ENCODE measurements at places on chromosomes 2 and 18.

DNA sequence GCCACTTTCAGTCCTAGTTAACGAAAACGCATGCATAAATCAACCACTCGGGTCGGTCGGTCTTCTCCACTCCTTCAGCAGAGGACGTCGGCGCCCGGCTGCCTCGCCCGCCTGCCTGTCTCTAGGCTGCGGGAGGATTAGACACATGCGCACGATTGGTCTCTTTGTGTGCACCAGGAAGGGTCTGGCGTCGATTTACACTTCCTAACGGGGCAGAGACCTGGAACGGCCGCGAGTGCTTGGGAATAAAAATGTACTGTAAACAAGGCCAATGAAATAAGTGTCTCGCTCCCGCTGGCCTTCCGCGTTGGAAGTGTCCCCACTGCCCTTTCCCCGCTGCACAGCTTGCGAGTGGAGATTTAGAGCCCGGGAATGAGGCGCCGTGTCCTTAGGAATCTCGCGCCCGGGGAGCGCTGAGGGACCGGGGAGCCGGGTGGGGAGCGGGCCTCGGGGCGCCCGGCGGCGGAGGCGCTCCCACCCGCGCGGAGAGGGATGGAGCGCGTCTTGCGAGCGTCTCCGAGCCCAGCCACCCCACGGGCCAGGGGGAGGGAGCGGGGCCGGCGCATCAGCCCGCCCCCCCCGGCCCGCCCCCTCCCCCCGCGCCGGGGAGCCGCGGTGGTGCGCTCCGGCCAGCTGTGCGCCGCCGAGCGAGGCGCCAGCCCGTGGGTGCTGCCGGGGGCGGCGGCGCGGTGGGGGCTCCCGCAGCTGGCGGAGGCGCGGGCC, at the start of gene DOK6:
TSS of gene DOK6 (plus strand) at position 636 of the 723 bp plus-strand sequence.
- DNase-seq: no peak

GRCh38 chr2:10062931-10063365, 17.3 kb downstream of the CYS1 start:
- no peak for DNase-seq

DNA sequence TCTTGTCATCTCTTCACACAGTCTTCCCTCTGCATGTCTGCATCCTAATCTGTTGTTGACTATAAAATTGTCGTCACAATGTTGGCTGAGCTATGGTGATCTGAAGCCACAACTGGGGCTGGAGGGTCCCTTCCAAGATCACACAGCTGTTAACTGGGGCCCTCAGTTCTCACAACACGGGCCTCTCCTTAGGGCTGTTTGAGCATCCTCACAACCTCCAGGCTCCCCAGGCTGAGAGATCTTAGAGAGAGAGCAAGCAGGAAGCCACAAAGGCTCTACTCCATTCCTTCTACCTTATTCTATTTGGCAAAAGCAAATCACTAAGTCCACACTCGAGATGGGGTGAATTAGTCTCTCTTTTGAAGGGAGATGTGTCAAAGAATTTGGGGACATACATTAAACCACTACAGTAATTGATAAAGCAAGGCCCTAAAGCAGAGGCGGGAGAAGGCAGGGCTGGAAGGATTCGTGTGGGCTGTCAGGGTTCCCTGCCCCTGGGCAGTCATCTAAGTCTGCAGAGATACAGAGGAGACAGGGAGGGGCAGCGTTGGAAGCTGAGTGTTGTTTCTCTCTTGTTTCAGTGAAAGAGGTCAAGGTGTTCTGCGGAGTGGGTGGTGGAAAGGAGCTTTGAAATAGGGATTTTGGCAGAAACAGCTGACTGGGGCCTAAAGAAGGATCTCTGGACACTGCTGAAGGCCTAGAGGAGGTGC, 15.9 kb downstream of the MYO7B start:
- DNase-seq: no peak

GRCh38 chr2:194603429-194603828, 1053.6 kb upstream of the SLC39A10 start:
- DNase-seq: no peak

GRCh38 chr18:36149514-36150289, 20.0 kb downstream of the ELP2 start:
- no peak for DNase-seq

DNA sequence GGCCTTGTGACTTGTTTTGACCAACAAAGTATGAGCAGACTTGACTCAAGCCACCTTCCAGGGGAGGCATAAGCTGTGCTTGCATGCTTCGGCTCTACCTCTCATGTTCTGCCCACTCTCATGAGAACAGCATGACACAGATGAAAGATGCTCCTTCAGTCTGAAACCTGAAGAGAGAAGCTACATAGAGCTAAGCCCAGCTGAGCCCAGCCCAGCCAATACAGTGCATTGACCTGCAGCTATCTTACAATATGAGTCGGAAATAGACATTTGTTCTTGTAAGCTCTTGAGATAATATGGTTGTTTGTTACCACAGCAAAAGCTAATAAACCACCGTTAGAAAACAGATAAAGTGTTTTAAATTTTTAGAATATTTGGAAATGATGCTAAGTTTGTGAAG, 426.7 kb upstream of the PKDCC start:
- DNase-seq: no peak

- DNase-seq: no peak
Observed at GRCh38 chr2:19120181-19120580, 238.2 kb downstream of the OSR1 start.

GRCh38 chr2:121041516-121041915, 243.5 kb downstream of the TFCP2L1 start:
- no peak for DNase-seq

- no peak for DNase-seq
Observed at GRCh38 chr2:228599781-228600180, 418.3 kb upstream of the SPHKAP start.

DNA sequence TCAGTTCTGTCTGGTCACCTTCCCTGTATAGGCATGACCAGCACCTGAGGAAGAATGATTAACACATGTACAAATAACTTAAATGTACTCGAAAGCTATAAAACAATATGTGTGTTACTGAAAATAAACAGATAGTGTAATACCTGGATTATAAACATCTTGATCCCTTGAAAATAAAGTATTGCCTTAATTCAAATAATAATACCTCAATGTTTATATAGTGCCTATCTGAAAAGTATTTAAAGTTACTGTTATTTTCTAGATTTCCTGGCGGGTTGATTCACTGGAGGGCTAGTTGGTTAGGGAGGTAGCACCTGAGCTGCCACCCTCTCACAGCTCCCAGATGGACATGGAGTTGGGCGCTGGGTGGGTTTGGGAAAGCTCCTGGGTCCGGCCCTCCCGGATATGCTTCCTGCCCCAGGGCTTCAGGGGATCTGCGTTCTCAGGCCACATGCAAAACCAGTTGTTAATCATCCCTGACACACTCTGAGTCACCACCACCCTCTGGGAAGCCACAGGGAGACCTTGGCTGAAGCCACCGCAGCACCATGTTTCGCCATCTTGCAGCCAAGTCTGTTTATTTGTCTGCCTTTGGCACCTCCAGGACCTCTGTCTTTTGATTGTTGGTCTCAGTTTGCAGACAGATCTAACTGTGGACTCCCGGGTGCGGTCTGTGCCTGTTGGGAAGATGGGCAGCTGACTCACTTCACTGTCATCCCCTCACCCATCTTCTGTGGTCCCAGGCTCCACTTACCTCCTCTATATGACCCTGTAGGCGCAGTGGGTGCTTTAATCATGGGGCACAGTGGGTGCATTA, 35.3 kb downstream of the RAB31 start:
- DNase-seq: no peak

- no peak for DNase-seq
Observed at GRCh38 chr2:54040250-54040649, 69.5 kb upstream of the PSME4 start.

- DNase-seq: no peak
Observed at GRCh38 chr2:230739961-230740360, 27.3 kb downstream of the CAB39 start.

DNA sequence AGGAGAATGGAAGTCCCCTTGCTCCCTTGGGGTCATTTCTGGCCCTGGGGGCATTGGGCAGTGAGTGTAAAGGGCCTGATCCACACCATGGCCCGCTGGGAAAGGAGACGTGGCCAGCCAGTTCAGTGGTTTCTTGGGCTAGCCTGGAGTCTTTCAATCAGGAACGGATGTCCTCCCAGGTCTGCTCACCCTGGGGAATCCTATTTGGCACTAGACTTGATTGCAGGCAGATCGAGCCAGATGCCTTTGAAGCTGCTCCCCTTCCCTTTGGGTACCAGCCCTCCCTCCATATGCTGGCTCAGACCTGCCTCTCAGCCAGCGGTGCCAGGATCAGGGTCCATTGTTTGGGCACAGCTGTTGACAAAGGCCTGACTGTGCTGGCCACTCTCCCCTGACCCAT, 11.0 kb downstream of the FBLN7 start:
- DNase-seq: no peak

DNA sequence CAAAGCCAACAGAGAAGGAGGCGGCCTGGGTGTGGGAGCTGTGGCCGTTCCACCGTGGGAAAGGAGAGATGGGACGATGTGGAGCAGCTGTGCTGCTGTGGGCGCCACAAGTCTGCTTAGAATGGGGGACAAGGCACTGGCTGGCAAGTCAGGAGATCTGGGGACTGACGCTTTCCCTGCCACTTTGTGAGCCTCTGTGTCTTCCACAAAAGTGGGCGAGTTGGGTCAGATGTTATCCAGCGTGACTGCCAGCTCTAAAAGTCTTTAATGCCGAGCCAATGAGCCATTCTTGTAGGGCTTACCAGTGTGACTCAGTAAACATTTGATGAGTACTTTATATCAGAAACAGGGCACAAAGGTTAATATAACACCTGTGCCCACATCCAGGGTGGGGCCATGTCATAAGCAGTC, 113.6 kb upstream of the MGAT5 start:
- DNase-seq: no peak

DNA sequence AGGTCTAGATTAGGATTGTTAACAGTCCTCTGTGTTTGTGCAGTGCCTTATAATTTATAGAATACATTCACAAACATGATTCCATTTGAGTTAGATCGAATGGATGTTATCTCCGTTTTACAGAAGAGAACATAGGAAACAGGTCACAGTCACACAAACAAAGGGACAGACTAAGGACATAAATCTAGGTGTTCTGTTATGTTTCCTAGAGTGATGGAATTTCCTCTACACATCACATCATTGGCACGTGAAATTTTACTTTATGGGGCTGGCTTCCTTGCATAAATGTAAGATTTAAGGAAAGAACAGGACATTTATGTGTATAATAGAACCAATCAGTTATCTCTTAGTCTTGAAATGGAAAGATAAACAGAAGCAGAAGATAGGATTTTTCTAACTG, 6.4 kb downstream of the TRIM54 start:
- no peak for DNase-seq

- DNase-seq: no peak
Observed at GRCh38 chr18:49935215-49935614, 121.9 kb upstream of the ACAA2 start.

GRCh38 chr2:3472966-3473365, 46.4 kb downstream of the ADI1 start:
- no peak for DNase-seq

GRCh38 chr2:17821535-17822444, 5.5 kb downstream of the MSGN1 start:
- no peak for DNase-seq

GRCh38 chr2:140178234-140178633, 1398.0 kb upstream of the NXPH2 start:
- DNase-seq: no peak

DNA sequence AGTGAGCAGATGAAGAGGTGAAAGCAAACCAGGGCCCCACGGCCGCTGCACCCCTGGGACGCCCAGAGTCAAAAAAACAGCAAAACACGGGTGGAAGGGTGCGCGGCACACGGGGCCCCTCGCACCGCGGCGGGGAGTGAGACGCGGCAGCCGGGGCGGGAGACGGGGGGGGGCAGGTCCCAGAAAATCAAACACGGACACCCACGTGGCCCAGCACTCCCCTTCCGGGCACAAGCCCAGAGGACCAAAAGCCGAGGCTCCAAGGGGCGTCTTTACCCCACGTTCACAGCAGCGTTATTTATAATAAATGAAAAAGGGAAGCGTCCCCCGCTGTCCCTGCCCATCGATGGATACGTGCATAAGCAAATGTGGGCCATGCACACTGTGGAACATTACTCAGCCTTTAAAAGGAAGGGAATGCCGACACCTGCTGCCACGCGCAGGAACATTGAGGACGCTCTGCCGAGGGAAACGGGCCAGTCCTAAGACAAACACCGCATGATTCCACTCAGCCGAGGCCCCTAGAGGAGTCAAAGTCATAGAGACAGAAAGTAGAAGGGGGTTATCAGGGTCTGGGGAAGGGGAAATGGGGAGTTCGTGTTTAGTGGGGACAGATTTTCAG, 677 bp upstream of the COPS9 start:
- peak; percentile 13 for DNase-seq

DNA sequence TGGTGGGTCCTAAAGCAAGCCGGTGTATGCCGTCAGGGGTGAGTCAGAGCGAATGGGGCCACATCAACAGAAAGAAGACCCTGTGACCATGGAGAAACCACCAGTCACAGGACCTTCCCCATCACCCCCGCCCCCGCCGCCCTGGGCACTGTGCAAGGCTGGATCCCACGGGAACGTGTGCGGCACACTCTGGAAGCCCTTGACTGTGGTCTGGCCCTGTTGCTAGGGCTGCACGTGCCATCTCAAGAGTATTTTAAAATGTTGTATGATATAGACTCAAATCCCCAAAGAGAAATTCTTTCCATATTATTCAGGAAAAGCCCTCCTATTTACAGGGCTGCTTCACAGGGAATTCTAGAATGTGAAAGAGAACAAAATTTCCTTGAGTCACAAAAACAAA, 174.8 kb downstream of the BCL2 start:
- DNase-seq: no peak

- peak; percentile 9 for DNase-seq
Observed at GRCh38 chr2:7467782-7468447, 550.7 kb downstream of the RNF144A start.

GRCh38 chr2:128292599-128293425, 25.9 kb downstream of the HS6ST1 start:
- DNase-seq: no peak

GRCh38 chr2:172090044-172090961, 5.0 kb downstream of the DLX1 start:
- DNase-seq: no peak

All from activated CD4-positive, alpha-beta T cell treated with anti-CD3 and anti-CD28 coated beads, Interleukin-2, amount 50 U/mL, for 4 hours (primary cell).